Nephron progenitor cell (in vitro differentiated cells): ENCODE measurements at places on chromosomes 7 and 10.

GRCh38 chr10:55551603-55552002 is 750.6 kb upstream of the PCDH15 start:
- no peak for DNase-seq

DNA sequence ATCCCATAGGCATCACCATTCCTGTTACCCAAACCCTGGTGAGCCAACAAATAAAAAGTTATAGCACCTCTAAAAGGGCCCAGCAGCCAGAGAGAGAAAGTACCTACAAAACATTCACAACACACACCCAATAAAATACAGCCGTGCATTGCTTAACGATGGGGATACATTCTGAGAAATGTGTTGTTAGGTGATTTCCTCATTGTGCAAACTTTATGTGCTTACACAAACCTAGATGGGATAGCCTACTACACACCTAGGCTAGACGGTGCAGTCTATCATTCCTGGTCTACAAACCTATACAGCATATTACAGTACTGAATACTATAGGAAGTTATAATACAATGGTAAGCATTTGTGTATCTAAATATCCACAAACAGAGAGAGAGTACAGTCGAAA is 44.9 kb upstream of the UCN3 start:
- no peak for DNase-seq

- no peak for DNase-seq
These were observed 98.3 kb upstream of the AGK start for GRCh38 chr7:141452911-141453310.

DNA sequence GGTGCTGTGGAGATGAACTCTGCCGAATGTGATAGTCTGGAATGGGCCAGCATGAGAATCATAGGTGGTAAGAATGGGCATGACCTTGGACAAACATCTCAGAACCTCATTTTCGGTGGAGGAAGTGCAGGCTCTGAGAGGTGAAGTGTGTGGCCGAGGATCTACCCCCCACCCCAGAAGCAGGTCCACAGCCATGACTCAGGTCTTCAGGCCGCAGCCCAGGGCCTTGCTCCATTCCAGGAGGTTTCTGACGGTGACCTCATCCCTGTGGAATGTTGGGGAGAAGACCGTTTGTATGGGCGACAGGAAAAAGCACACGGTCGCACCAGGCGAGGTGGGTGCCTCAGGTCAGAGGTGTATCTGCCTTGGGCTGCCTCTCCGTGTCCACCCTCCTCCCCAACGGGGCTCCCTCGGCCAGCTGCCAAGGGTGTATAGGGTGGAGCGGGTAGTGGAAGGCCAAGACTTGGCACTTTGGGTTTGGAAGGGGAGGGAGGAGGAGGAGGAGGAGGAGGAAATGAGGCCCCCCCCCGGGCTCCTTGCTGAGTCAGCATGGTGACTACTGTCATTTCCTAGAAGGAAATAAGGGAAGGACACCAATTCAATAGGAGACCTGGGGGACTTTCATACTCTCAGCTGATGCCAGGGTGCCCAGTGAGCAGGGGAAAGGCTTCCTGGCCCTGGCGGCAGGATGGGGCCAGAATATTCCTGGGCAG is 168.0 kb upstream of the RHEB start:
- DNase-seq: peak; percentile 49

- peak; percentile 5 for DNase-seq
These were observed 639.7 kb downstream of the AUTS2 start for GRCh38 chr7:70237831-70238575.

DNA sequence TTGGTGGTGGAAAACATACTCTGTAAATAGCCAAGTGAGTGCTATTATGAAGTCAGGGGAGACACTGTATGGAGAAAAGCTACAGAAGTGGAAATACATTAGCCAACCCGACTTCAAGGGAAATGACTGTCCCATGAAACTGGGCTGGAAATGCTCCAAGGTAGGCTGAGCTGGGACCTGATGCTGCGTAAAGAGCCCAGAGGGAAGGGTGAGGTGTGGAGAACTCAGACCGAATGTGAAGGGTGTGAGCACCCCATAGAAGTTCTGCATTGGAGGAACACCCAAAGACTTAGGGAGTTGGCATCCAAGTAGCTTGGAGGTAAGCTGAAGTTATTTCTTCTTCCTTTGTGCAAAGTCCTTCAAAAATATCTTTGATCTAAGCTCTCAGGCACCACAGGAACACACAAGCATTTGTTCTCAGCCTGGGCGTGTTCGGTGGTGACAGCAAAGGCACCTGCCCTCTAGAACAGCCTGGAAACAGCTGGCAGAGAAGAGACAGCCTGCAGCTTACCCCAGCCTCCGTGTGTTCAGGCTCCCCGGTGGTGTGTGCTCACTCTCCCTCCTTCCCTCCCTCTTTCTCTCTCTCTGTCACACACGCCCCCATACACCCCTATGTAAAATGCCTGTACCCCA is 19.1 kb upstream of the GJD4 start:
- no peak for DNase-seq

- DNase-seq: peak; percentile 70
These were observed 14.5 kb upstream of the PAX2 start for GRCh38 chr10:100730725-100731406.

DNA sequence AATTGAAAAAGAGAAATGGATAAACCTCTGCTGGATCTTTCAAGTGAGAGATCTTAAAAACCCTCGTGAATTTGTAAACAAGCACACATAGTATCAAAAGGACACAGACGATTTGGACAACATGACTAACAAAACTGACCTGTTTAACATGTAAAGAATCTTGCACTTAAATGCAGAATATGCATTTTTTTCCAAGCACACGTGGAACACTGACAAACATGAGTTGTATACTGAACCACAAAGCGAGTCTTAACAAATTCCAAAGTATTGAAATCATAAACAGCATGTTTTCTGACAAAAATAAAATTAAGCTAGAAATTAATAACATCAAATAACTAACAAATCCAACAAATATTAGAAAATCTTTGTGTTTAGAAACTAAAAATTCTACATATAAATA is 65.0 kb upstream of the ZNF746 start:
- no peak for DNase-seq

DNA sequence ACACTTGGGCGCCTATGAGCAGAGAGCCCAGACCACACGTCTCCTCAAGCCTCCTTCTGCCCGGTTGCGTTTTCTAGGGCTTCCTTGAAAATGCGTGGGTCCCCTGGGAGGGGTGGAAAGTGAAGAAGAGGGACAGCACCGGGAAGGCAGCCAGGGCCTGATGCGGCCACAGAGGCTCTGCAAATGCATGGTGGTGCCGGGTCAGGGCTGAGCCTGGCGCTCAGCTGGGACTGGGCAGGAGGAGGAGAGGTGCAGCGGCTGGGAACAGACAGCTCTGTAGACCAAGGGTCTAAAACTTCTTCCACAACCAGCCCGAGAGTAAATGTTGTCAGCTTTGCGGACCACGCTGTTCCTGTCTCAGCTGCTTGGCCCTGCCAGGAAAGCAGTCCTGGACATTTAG is 1.6 kb downstream of the DPYSL4 start:
- no peak for DNase-seq

DNA sequence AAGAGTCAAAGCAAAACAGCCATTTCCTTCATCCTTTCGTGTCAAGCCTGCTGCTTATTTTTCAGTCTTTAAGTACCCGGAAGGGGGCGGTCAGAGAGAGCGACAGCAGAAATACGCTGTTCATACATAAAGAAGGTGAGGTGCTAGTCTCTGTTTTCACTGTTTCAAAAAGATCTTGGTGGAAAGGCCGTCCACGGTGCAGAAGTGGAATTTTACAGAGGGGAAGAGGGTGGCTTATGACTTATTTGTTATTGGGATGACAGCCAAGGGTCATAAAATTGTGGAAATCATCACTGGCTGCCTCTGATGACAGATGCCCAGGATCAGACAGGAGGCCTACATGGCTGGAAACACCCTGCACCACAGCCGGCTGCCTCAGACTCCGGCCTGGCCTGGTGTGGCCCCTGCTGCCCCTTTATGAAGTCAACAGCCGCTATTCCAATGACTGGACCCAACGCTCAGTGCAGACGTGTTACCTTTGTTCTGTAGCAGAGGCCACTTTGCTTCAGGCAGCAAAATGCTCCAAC is 57.0 kb downstream of the HIPK2 start:
- DNase-seq: no peak

DNA sequence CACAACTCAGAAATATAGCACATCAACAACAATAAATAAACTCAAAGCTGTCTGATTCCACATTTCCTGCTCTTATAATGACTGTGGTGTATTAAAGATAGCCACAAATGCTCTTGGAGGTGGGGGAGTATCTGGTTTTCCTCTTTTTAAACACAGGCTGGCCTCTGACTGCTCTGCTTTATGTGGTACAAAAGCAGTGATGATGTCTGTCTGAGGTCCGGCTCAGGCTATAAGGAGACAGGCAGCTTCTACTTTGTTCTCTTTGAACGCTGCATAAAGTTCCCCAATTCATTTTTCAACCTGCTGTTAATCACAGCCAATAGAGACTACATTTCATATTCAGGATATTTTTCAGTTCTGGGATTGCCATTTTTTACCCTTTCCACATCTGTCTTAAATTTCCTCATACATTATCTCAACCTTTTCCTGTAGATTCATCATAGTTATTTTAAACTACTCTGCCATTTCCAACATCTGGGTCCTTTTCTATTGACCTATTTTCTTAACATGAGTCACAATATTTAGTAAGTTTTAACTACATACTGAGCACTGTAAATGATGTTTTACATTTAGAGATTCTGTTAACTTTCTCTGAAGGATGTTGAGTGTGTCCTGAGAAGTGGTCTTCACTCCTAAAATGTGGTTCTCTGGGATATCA is 64.9 kb downstream of the CRPPA start:
- no peak for DNase-seq

- DNase-seq: peak; percentile 88
These were observed 102.5 kb downstream of the RAMP3 start for GRCh38 chr7:45259966-45260646.

GRCh38 chr7:96649981-96650380 is 59.7 kb downstream of the SEM1 start:
- no peak for DNase-seq

DNA sequence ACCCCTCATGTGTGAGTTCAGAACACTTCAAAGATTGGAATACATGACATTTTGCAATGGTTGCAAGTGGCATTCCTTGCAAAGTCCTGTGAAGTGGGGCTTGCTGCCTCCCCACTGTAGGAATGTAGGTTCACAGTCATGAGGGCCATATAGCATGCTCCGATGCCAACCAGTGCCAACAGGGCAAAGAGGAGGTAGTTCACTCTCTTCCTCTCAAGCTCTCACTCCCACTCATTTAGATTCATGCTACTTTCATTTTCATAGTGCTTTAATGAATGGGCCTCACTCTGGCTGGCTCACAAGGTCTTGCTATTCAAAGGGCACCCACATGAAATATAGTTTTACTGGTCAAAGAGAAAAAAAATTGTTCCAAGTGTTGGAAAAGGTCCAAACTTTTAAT is 169.9 kb upstream of the AOAH start:
- no peak for DNase-seq

GRCh38 chr10:117552701-117553141 is 10.2 kb downstream of the EMX2 start:
- no peak for DNase-seq

DNA sequence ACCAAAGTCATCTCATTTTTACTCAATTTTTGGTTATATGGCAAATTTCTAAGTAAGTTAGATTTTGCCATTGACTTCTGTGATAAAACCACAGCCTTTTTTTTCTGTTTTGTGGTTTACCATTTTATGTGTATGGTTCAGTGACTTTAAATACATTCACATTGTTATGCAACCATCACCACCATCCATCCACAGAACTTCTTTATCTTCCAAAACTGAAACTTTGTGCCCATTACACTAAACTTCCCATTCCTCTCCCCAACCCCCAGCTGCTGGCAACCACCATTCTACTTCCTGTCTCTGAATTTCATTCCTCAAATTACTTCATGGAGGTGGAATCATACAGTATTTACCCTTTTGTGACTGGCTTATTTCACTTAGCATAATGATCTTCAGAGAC is 280.4 kb upstream of the TCERG1L start:
- DNase-seq: no peak

GRCh38 chr10:101941871-101942270 is 98.3 kb upstream of the KCNIP2 start:
- DNase-seq: no peak

DNA sequence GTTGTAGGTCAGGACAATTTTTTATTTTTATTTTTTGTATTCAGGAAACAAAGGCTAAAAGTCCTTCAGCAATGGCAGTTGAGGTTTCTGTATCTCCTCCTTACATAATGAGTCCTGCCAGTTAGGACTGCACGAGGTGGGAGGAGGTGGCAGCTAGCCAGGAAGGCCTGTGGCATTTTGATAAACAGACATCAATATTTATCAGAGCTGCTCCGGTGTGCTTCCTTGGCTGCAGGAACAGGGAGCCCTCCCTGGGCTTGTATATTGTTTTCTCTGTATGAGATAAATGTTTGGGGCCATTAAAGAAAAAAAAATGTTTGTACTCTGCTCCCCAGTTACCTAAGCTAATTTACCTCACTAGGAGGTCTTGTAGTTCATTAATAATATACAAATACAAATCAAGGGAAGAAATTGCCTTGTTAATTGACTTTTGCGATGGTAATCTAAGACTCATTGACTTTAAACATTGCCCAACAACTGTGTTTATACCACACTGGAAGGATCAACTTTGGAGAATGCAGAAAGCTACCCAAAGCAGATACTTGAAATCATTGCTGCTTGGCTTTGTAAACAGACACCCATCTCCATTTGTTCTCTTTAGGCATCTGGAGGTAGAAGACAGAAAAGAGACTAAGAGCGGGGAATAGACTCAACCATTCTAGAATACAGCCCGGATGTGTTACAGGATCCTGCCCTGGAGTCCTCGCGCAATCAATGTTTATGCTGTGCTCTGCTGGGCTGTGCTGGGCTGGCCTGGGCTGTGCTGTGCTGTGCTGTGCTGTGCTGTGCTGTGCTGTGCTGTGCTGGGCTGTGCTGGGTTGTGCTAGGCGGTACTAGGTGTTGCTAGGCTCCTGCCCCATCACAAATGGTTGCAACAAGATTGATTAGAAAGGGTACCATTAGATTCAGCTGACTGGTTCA is 36.5 kb upstream of the PDZD8 start:
- DNase-seq: no peak

DNA sequence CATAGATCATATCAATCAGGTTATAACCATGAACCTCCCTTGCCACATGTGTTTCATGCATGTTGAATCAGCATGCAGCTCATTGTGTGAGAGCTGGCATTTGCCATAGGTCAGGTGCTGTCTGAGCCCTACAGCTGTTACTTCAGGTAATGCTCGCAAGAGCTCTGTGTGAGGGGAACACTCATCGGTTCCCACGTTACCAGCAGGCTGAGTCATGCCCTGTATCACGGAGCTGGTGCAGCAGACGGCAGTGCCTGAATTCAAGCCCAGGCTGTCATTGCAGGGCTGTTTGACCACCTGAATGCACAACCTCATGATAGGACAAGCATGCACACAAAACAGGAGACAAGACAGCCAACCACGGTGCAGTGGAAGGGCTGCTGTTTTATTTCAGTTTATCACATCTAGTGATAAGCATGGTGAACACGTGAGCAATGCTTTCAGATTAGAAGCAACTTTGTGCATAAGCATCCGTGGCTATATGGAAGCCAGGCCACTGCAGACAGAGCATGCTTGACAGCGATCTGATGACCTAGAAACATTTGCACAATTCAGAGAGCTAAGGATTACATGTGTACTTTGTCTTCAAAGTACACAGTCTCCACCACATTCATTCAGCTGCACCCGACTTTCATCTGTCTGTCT is 56.4 kb upstream of the PFKP start:
- DNase-seq: no peak

- DNase-seq: peak; percentile 40
These were observed 75.5 kb downstream of the PAPSS2 start for GRCh38 chr10:87734987-87735827.
